ENCODE measurements at places on chromosomes 6 and 20.

GRCh38 chr20:19885939-19886660 is 128.0 kb downstream of the RIN2 start:
- DNase-seq: peak; percentile 70

- peak; percentile 16 for DNase-seq
Measured at GRCh38 chr6:167589615-167589940, 237.1 kb upstream of the AFDN start.

DNA sequence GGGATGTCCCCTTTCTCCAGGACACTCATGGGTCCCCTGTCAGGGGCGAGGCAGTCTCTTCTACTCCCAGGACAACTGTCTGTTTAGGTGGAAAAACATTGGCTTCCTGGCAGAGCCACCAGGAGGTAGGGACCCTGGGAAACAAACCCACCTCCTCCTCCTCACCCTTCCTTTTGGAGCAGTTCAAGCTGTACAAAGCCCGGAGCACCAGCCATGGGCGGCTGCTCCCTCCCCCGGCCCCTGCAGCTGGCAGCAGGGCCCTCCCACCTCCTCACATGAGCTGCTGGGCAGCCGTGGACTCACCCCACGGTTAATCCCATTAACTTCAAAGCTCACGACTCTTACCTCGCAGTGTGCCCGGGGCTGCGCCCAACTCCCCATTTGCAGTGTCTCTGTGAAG is 48.6 kb downstream of the CDH4 start:
- DNase-seq: no peak

DNA sequence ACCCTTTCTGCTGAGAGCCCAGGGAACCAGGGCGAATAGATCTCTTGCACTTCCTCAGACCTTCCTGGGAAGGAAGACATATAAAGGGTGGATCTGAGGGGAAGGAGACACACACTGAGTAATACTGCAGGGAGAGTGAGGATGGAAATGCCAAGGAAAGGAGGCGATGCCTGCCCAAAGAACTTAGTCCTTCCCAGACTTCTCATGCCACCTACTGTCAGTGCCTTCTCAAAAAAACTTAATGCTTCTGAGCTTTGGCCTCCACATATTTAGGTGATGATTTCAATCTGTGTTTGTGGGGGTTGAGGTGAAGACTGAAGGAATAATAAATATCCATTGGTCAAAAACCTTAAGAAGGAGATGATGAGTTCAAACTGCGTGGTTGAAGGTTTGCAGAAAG is 9.7 kb downstream of the BTN3A1 start:
- no peak for DNase-seq

DNA sequence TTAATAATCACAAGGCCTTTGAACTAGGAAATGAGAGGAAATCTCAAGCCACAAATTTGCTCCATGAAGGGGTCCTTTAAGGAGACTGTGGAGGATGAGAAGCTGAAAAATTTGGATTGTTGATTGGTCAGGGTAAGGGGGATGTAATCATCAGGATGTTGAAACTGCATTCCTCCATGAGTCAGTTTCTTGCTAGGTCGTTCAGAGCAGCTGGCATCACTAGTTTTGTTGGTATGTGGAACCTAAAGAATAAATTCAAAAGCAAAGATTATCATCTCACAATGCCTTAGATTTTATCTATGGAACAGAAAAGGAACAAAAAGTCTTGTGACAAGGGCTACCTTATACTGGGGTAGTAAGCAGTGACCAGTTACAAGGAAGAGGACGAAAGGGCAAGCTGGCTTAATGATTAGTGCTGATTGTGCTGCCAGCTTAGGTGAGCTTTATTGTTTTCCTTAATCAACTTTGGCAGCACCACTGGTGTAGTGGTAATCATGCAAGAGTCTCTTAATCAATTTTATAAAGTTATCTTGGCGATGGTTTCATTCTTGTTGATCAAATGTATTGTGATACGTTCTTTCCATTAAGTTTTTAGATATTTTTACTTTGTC is 36.6 kb downstream of the CRISP2 start:
- no peak for DNase-seq

DNA sequence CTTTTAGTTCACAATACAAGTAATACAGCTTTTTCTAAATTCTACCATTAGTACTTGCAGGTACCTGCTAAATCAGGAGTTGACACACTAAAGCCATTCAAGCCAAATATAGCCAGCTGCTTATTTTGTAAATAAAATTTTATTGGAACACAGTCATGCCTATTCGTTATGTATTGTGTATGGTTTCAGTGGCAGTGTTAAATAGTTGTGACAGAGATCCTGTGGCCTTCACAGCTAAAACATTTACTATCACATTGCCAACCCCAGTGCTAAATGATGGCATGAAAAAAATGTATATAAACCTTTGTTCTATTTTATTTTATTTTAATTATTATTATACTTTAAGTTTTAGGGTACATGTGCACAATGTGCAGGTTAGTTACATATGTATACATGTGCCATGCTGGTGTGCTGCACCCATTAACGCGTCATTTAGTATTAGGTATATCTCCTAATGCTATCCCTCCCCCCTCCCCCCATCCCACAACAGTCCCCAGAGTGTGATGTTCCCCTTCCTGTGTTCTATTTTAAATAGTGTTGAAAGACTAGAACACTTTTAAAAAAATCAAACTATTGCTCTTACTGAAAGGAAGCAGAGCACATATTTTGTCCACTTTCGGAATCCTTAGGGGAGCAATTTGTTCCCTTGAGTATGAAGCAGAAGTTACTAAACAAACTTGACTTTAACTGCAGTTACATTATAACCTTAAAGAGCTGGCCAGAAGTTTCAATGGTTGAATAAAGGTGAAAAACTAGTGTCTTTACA is 115.7 kb downstream of the PRIM2 start:
- DNase-seq: no peak

DNA sequence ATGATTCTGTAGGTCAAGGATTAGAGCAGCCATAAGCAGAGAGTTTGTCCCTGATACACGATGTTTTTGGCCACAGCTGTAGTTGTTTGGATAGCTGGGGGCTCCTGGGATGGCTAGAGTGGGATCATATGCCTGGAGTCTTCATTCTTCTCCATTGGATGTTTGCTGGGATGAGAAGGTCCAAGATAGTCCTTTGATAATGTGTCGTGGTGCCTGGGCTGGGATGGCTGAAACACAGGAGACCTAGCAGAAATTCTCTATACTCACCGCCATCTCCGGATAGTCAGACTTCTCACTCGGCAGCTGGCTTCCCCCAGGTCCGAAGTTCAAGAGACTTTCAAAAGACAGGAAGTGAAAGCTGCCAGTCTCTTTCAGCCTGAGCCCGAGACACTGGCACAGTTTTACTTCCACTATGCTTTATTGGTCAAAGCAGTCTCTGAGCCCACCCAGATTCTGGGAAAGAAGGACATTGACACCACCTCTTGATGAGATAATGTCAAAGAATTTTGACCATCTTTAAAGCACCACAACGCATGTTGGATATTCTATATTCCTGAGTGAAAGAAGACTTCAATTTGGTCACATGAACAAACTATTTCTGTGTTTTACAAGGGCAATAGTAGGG is 16.0 kb downstream of the MARCKS start:
- DNase-seq: peak; percentile 37

DNA sequence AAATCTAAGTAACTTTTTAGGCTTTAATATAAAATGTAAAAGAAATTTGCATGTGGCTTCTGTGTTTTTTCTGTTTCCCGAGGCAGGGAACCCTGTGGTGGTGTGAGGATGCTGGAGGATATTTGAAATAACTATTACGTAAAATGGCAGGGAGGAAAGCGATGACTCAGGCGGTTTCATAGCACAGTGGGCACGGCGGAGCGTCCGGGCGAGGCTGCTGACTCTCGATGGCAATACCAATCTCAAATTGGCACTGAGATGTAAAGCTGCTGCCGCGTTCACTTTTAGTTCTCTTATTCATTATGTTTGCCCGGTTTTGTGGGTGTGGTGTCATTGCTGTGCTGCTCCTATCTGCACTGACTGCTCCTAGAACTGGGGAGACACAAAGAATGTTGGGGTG is 254.3 kb downstream of the THBS2 start:
- no peak for DNase-seq

DNA sequence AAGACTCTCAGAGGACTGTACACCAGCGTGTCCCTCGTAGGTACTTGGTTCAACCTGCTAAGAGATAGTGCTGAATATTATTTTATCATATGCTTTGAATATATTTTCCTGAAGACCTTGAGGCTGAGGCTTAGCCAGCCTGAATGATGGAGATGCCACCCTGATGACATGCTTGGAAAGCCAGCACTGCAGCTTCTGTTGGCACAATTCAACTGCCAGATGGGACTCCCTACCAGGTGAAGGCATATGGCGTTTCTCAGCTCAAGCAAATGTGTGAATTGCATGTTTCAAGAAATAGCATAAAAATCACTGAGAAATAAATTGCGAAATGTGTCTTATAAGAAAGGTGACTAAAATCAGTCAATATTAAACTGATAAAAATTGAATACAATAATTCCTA is 228.1 kb upstream of the CST7 start:
- DNase-seq: no peak

DNA sequence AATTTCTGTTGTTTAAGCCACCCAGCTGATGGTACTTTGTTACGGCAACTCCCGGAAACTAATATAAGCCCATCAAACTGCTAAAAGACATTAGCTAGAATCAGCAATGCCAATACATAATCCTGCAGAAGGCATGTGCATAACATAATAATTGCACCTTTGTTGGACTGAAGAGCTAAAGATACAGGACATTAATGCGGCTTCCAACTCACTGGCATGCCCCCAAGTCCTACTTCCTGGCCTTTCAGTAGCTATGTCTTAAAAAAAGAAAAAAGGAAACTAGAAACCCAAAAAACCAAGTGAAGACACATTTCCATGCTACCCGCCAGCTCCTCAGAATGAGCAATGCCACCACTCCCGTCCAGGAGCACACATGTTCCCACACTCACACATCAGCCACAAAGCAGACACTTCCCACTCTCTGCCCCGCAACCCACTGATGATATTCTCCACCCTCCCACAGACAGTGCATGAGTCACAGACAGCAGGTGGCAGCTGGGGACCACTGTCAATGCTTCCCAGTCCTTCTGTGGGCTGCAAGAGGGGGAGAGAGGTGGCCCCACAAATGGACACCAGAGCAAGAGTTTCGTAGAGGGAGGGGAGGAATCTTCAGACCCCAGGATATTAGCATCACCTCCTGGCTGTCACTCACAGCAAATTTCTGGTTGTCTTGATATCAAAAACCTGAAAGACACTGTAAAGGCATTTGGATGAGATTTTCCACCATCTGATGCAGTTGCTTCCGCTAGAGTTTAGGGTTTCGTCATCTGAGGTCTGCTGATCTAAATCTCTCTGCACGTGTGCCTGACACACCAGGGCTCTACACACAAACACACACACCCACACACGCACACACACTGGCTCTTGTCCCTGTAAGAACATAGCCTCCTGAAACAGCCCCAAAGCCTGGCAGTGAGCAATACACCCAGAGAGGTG is 32.8 kb downstream of the GFOD1 start:
- DNase-seq: peak; percentile 47

DNA sequence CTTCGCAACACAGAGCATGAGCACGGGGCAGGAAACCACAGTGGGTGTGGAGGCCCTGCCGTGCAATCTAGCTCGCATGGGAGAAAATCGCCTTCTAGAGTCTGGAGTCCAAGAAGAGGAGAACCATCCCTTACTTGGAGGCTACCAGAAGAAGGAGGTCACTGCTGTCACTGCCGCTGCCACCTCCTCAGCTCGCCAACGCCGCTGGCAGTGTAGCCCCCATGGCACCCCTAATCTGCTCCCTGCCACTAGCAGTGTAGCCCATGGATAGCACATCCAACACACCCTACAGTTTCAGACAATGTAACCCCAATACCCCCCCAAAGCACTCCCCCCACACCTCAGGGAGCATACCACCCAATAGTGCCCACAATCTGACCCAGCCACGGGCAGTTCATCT is 438.0 kb upstream of the ZNF337 start:
- no peak for DNase-seq

GRCh38 chr6:110661414-110661813 is 153.9 kb downstream of the CDK19 start:
- no peak for DNase-seq

- DNase-seq: no peak
Measured at GRCh38 chr6:170385506-170385905, 78.9 kb downstream of the FAM120B start.
